ENCODE measurements at places on chromosomes 1 and 21.

- DNase-seq = no peak
Measured at GRCh38 chr21:45187646-45188045, 100.0 kb downstream of the POFUT2 start.

DNA sequence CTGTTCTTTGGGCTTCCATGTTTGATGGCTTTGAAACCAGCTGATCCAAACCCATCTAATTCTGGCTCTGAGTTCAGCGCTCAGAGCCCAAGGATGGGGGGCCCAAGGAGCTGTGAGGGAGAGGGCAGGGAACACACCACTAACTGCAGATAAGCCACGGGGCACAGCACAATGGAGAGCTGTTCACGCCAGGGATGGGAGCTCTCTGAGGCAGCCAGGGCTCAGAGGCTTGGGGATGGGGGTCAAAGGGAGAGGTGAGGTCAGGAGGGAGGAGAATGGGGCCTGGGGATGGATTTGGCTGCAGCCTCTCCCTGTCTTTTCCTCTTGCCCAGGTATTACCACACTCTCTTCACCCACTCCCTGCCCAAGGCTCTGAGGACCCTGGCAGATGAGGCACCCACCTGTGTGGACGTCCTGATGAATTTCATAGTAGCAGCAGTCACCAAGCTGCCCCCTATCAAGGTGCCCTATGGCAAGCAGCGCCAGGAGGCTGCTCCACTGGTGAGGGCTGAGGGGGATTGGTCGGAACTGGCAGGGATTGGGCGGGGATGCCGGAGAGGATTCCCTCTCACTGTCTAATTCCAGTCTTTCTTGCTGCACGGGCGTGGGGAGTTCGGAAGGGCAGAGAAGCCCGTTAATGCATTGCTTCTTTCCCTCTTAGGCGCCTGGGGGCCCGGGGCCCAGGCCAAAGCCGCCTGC is 11.3 kb downstream of the SLC30A2 start:
- DNase-seq = no peak

DNA sequence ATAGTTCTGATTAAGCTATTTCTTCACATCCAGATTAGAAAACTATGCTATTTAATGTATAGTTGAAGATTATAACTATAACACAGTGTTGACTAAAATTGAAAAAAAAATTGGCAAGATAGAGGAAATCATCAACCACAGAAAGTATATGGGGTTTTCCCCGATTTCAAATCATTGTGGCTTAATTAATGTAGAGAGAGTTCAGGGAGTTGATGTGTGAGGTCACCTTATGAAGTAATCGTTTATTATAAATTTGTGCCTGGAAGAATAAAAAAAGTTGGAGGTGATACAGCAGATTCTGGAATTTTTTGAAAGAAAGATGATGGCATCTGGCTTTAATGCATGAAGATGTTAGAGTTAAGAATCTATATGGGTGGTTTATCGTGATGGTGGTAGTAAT is 84.3 kb downstream of the PTGS2 start:
- no peak for DNase-seq

- DNase-seq = no peak
Measured at GRCh38 chr1:114126261-114127095, 27.2 kb downstream of the SYT6 start.

GRCh38 chr1:163697137-163697536 is 375.4 kb downstream of the NUF2 start:
- no peak for DNase-seq

GRCh38 chr21:45074048-45074817 is at the start of gene ADARB1:
Gene ADARB1 (plus strand): TSS chr21:45074580. CDS start chr21:45171657, 97,077 bp downstream.
- peak; percentile 50 for DNase-seq

DNA sequence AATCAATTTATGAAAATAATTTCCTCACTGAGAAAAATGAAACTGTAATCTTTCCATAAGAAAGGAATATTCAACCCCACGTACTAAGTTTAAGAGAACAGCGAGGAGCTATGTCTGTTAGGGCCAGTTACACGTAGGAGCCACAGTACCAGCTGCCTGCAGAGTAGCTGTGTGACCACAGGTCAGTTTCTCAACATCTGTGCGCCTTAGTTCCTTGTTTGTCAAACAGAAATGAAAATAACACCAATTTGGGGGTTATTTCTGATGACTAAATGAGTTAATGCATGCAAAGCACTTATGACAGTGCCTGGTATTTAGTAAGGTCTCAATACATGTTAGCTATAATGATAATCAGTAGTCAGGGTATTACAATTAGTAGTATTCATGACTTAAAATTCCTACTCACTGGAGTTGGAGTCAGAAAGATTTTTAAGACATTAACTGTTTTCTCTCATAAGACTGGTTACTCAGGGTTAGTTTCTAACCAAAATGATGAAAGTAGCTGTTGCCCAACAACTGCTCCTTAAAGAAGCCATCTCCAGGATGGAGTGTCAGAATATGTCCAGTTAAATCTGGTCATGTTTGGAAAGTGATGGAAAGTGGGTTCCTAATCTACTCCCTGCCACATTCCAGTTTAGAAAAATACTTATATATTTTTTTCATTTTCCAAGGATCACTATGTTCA is 85.8 kb upstream of the ZNF648 start:
- DNase-seq = no peak

DNA sequence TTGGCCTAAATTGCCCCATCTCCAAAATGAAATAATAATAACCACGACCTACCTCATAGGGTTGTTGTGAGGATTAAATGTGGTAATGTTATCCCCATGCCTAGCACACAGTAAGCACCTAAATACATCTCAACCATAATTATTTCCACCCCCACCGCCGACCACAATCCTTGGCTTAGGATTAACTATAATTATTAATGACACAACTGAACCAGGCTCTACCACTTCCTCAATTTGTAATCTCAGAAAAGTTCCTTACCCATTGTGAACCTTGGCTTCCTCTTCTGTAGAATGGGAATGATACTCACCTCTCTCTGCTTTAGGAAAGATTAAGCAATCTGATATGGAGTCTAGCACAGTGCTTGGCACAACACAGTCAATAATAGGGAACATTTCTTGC is 44.3 kb upstream of the TACSTD2 start:
- no peak for DNase-seq

GRCh38 chr1:160117300-160117699 is 1.7 kb downstream of the ATP1A2 start:
- no peak for DNase-seq

- no peak for DNase-seq
Measured at GRCh38 chr1:40405812-40406211, 32.3 kb downstream of the SMAP2 start.

DNA sequence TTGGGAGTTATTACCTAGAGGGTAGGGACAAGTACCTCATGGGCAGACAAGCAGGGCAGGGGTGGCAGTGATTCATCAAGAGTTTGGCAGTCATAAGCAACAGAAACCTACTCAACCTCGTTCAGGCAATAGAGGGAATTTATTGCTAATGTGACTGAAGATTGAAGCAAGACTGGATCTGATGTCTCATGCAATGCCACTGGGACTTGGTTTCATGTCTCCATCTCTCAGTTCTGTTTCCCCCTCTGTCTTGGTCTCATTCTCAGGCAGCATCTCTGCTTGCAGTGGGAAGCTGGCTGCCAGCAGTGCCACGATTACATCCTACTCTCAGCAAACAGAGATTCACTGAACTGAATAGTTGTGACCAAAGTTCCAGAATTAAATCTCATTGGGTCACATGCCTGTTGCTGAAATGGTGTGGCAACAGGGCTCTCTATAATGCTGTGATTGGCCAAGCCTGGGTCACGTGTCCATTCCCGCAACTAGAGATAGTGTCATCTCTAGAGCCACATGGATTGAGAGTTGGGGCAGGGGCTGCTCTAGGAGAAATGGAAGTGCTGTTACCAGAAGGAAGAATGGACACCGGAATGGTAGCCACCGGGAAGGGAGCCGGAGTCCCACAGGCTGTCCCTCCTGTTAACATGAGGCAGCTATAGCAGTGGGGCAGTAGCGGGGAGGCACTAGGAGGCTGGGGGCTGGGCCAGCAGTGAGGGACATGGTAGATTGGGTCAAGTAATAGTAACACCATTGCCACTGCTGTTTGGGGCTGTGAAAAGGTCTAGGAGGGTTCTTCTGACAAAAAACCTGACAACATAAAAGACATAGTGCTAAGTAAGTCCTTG is 3.9 kb upstream of the CDC42 start:
- no peak for DNase-seq

- no peak for DNase-seq
Measured at GRCh38 chr1:23402286-23403037, 22.1 kb downstream of the TCEA3 start.

- DNase-seq = no peak
Measured at GRCh38 chr21:24150753-24151152, 1456.5 kb downstream of the MRPL39 start.

- no peak for DNase-seq
Measured at GRCh38 chr1:175600721-175601440, 142.5 kb downstream of the TNR start.

- no peak for DNase-seq
Measured at GRCh38 chr1:192534666-192535065, 40.9 kb upstream of the RGS1 start.

- DNase-seq = no peak
Measured at GRCh38 chr1:66239834-66240233, 294.1 kb upstream of the SGIP1 start.

DNA sequence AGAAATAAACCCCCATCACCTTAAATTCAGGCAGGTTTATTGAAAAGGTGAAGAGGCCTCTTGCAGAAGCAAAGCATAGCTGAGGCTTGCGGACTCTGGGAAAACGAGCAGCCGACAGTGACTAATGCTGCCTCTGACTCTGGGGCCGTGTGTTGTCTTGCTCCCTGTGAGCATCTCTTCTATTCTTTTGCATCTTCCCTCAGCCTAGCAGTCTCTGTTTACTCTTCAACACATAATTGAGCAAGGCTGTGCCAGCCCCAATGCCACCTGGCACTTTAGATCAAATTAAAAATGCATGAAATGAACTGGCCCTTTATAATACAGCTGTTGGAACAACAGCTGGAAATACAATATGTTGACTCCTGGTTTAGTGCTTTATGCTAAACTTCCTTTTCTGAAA is 18.4 kb upstream of the REG4 start:
- no peak for DNase-seq

DNA sequence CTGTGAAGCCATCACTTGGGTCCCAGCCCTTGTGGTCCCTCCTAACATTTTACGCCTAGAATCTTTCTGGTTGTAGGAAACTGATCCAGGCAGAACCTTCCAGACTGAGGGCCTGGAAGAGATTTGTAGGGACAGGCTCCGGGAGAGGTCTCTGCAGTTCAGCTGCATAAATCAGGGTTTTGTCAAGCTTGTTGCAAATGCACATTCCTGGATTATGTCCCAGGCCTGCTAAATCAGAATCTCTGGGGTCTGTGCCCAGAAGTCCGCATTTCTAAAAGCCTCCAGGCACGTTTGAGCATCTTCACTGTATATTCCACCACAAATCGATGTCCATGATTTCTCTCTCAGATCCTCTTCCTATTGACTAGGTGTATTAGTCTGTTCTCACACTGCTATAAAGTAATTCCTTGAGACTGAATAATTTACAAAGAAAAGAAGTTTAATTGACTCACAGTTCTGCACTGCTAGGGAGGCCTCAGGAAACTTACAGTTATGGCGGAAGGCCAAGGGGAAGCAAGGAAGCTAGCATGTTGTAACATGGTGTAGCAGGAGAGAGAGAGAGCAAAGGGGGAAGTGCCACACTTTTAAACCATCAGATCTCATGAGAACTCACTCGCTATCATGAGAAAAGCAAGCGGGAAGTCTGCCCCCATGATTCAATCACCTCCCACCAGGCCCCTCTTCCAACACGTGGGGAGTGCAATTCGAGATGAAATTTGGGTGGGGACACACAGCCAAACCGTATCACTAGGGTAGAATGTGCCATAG is 1.2 kb upstream of the FHAD1 start:
- DNase-seq = no peak

Measured in activated gamma-delta T cell (primary cell).